ENCODE measurements at places on chromosomes 11 and 22.

DNA sequence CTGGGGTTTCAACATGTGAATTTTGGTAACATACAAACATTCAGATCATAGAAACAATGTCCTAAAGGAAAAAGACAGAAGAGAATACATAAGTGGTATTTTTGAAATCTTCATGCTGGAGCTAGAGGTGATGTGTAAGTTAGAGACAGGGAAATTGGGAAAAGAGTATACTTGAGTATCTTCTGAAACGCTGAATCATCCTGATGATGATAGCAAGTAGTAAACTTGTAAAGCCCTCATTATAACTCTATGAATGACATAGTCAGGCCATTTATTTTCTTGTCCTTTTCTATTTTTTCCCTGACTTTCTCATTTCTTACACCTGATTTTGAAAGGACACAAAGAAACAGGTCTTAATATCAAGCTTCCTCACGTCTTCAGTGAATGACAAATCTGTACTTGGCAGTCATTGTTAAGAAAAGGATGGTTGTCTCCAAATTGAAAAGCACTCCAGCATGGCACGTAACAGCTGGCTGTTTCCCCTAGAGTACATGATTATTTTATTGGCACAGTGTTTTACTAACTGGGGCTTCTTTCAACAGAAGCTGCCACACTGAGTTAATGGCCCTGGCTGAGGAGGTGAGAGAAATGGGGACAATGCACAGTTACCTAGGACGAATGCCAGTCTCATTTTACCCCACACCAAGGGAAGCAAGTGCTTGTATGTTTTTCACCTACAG is 140.7 kb upstream of the CTSC start:
- no peak for DNase-seq

GRCh38 chr11:115362997-115363396 is 141.2 kb downstream of the CADM1 start:
- no peak for DNase-seq

DNA sequence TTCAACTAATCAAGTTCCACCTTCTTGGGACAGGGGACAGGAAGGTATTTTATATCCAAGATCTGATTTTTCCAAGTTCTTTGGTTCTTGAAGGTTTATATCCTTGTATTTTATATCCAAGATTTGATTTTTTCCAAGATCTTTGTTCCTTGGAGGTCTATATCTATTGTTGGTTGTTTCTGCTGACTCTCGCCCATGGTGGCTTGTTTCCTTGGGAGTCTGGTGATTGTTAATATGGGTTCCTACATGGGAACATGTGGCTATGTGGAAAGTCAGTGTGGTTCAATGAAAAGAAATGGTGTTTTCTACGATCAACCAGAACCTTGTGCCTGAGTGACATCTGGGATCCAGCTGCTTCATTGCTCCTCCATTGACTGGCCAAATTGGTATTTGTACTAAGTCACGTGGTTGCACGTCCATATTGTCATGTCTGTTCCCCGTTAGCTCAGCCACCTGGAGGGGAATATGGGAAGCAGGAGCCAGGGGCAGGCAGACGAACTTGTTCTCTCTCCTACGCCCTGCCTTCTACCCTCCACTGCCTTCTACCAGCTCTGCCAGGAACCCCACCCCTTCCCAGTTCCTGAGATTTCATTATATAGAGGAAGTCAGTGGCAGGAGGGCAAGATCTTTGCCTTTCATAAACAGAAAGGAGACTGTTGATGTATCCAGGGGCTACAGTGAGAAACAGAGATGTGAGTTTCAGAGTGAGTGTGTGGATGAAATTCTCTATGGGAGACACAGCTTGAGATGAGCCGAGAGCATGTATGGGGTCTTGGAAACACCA is 11.1 kb upstream of the CSF2RB start:
- no peak for DNase-seq

GRCh38 chr11:79269611-79270307 is 171.1 kb downstream of the TENM4 start:
- no peak for DNase-seq

DNA sequence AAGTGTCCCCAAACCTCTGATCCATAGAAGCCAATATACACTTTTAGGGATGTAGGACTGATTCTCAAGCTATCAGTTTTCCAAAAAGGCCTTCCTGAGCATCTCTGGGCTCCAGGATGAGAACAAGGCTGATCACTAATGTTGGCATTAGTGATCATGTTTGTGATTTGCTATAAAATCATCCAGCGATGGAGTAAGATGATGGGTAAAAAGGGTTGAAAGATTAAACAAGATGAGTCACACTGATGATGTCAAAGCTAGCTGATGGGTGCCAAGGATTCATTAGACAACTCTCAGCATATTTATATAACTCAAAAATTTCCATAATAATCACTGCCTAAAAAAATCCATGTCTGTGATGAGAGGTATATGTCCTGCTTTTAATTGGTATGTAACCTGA is 42.8 kb downstream of the ZNF280B start:
- DNase-seq, result no peak

GRCh38 chr22:48398181-48398905 is 1429.3 kb downstream of the BRD1 start:
- DNase-seq, result no peak

DNA sequence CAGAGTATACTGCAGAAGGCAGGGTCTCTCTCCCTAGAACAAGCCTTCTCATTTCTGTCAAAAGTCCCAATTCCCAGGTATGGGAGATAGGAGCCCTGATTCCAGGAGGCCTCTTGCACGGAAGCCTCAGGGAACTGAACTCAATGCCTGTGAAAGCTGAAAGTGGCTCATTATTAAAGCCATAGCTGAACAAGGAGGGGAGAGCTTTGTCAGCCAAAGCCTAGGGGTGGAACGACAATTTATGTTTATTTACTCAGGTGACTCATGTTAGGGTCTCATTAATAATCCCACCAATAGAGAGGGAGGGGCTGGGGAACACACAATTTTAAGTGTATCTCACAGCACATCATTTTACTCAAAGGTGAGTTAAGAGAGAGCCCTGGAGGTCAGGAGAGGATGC is 44.9 kb downstream of the DSCAML1 start:
- DNase-seq, result no peak

DNA sequence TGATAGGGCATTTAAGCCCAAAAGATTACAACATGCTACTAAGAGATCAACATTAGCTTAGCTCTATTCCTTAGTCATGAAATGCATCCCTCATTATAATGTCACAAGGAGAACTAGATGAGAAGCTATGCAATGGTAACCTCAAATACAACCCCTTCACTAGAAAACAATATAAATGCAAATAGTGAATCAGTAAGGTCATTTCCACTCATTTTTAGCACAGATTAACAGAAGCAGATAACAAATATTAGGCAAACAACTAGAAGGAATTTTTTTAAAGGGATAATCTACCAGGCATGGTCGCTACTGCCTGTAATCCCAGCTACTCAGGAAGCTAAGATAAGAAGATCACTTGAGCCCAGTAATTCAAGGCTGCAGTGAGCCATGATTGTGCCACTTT is 28.2 kb downstream of the SIK3 start:
- no peak for DNase-seq

DNA sequence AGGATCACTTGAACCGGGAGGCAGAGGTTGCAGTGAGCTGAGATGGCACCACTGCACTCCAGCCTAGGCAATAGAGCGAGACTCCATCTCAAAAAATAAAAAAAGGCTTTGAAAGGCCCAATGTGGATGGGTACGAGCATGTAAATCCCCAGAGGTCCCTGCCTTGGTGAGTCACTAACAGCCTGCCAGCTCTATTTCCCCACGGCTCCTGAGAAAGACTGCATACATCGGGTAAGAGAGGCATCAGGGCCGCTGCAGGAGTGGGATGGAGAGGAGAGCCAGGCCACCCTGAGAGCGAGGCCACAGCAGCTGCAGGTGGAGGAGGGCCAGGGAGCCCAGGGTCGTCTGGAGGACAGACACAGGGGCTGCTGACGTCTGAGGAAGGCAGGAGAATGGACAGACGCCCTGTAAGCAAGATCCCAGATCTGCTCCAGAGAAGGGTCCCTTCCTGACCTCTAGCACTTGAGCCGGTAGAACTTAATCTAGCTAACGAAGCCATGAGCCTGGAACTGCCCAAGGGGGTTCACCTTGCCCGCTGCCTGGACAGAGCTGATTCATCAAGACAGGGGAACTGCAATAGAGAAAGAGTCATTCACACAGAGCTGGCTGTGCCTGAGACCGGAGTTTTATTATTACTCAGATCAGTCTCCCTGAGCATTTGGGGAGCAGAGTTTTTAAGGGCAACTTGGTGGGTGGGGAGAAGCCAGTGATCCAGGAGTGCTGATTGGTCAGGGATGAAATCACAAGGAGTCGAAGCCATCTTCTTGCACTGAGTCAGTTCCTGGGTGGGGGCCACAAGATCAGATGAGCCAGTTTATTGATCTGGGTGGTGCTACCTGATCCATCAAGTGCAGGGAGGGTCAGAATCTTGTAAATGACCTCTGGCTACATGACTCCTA is 5.1 kb upstream of the KRTAP5-9 start:
- no peak for DNase-seq

- no peak for DNase-seq
Measured at GRCh38 chr11:57779276-57779675, 17.7 kb downstream of the CTNND1 start.

DNA sequence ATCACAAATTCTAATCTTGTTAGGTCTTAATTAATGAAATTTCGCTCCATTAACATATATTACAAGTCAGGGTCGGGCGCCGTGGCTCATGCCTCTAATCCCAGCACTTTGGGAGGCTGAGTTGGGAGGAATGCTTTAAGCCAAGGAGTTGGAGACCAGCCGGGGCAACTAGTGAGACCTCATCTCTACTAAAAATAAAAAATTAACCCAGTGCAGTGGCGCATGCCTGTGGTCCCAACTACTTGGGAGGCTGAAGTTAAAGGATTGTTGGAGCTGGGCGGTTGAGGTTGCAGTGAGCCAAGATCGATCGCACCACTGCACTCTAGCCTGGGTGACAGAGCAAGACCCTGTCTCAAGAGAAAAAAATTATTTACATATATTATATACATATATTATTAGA is 1.9 kb downstream of the TMA7B start:
- no peak for DNase-seq

DNA sequence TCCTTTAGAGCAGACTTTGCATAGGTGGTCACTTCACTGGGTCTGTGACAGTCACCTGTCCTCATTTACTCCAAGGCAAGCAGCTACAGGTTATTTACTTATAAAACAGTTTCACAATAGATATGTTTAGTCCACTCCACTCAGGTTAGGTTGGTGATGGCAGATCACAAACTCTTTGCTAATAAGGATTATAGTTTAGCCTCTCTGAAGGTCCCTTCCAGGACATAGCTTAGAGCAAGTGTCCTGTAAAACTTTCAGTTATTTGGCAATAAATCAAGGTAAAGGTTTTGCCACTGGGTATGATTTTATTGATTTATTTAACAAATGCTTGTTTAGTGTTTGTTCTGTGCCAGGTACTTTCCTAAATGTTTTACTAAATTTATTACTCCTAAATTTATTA is 8.8 kb downstream of the OR6Q1 start:
- DNase-seq, result no peak

- DNase-seq, result no peak
Measured at GRCh38 chr11:2666828-2667570, 32.8 kb downstream of the KCNQ1OT1 start.

GRCh38 chr11:44613153-44613552 is 47.7 kb downstream of the CD82 start:
- DNase-seq, result no peak

DNA sequence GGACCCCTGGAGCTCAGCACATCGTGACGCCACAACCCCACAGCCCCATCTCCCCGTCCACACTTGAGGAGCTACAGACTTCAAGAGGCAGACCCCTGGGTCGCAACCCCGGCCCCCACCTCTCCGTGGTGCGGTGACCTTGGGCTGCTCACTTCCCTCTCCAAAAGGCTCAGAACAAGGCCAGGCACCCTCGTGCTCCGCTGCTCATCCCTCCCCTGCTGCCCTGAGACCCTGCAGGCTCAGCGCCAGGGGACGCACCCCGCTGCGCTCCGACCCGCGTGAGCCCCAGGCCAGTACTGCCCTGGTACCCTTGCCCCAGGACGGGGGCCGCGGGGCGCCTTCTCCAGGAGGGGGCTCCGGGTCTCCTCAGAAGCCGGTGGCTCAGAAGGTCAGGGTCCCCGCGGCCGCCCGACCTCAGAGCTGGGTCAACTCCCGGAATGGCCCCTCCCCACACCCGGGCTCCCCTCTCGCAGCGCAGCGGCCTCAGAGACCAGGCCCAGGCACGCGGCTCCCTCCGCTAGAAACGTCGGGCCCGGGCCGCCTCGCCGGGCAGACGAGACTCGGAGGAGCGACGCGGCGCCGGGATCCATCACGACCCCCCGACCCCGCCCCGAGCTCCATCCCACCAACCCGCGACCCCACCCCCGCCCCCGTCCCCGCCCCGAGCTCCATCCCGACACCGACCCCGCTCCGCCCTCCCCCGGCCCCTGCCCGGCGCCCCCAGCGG is 563 bp downstream of the GATD1 start:
- no peak for DNase-seq

DNA sequence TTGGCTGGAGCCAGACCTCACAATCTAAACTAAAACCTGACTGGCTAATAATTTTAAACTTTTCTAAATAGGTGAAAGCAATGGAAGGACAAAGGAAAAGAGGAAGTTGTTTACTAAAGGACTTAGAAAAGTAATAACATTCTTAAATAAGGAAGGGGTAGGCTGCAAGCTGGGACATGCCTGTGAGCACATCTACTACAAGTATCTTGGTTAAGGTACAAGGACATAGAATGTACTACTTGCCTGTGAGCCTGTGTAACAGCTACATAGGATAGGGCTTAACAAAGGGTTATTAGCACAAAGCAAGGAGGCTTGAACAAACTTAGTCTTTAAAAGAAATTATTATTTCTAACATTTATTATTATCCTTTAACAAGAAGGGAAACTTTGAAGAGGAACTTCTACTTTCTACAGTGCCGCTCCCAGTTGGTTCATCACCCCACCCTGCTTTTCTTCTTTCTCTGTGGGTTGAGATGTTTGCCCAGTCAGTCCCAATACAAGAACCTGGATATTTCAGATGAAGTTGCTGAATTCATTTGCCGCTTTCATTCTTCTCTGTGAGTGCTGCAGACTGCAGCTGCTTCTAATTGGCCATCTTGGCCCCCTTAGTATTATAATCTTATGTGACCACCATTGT is 87.5 kb downstream of the PRMT3 start:
- DNase-seq, result no peak

DNA sequence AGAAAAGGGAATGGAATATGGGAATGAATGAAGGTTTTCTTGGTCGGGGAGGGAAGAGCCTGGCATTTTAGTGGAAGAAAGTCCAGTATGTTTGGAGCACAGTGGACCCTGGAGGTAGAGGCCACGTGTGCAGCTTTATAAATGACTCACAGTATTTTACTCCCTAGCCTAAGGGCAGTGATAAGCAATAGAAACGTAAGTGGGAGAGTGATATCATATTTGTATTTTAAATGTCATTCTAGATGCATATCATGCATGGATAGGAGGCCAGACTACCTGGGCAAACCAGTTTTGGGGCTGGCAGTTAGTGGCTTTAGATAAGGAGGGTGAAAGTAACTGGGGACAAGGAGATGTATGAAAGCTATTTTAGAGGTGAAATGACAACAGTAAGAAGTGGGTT is 174.1 kb downstream of the ARHGAP42 start:
- no peak for DNase-seq

GRCh38 chr11:100910808-100911207 is 218.8 kb downstream of the PGR start:
- no peak for DNase-seq

Measured in activated effector memory CD4-positive, alpha-beta T cell treated with Interleukin-2 at 50 U/mL for 16 hours (primary cell).